Lung microvascular endothelial cell (primary cell): ENCODE measurements at places on chromosomes 2 and 18. TPM values are rescaled to one million over a fixed set of nuclear protein-coding genes. Genes with fewer than 3 reads are reported as not detected.

DNA sequence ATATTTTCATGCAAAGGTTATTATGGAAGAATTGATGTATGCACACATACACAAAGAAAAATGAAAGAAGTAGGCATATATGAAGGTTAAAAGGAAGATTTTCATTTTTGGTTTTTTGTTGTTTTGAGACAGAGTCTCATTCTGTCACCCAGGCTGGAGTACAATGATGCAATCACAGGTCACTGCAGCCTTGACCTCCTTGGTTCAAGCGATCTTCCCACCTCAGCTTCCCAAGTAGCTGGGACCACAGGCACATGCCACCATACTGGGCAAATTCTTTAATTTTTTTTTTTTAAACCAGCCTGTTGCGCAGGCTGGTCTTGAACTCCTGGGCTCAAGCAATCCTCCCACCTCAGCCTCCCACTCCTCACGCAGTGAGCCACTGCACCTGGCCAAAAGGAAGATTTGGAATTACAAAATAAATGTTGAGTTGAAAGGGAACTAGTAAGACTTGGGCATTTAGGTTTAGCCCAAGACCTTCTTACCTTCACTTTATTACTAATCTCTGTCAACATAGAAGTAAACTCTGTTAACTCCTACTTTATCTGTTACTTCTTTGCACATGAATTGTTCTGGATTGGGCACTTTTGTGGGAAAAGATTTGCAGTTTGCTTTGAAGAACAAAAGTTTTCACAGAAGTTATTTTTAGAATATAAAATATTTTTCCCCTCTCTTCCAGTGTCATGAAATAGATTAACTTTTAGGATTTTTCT lies 31.7 kb upstream of the NBEAL1 start:
- no peak for DNase-seq

GRCh38 chr2:49770919-49771318 lies 616.6 kb upstream of the FSHR start:
- no peak for DNase-seq

DNA sequence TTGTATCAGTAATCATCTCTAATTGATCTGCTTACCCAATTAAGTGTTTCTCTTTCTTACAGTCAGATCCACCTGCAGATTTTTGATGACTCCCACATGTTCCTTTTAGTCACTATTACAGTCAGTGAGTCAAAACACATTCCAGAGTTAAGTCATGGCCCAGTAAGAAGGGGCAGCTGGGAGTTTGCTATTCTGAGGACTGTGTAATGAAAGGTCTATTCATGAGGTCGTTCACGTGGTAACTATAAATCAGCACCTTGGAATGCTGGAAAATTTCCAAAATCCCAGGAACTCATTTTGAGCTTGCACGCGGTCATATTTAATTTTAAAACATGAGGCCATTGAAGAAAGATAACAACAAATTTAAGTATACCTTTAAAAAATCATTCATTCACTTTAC lies 252.5 kb downstream of the XIRP2 start:
- DNase-seq: peak; percentile 2

DNA sequence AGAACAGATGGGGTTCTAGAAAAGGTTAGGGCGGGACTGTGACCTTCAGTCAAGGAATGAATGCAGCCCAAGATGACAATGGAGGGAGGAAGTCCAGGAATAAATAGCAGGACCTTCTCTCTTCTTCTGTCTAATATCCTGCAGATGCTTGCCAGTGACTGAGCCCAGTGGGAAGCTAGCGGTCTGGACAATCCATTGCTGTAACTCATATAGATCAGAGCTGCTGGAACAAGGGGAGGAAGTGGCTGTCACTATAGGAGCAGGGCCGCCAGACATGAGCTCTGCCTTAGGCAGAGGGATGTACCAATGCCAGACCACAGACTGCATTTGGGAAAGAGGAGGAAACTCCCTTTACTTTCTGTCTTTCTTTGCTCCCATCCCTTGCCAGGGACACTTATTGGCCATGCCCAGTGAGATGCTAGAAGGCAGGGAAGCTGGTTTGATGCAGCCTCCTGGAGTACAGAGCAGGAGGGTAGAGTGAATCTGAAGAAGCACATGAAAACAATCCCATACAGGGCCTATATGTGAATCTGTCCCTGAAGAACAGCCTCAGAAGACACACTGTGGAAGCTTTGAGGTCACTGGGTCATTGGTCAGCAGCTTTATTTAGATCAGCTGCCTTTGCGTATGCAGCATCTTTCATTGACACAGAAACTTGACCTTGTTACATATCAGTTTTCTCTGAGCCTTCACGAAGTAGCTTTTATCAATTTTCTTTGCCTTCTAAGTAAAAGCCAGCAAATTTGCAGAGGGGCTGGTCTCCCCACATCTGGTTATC lies 65.4 kb downstream of the CCDC85A start:
- no peak for DNase-seq

DNA sequence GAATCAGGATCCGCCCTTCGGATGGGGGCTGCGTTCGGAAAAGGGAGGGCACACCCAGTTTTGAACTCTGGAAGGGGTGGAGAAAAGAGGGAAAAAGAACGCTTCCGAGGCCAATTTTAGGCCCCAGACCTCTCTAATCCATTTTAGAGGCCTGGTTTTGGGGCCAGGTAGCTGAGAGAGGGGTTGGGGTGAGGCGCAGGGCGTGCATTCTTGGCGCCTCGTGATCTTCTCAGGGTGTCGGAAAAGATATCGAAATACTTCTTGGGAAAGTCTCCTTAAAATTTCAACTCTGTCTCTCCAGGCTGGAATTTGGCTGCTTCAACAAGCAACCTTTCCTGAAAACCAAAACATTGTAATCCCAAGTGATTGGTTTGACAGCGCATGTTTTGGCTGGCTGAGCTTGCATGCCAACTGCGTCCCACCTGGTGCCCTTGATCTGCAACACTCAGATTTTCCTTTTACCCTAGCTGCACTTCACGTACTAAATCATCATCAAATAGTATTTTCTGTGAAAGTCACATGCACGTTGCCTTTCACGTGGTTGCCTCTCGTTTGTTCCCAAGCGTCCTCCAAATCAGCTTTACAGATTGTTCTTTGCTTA lies 864 bp upstream of the XPO1 start:
- DNase-seq: peak; percentile 42

- no peak for DNase-seq
Measured at GRCh38 chr2:219125225-219125885, 35.3 kb downstream of the NHEJ1 start.

Gene SERPINB3
- not detected in 2 replicates for total RNA-seq

DNA sequence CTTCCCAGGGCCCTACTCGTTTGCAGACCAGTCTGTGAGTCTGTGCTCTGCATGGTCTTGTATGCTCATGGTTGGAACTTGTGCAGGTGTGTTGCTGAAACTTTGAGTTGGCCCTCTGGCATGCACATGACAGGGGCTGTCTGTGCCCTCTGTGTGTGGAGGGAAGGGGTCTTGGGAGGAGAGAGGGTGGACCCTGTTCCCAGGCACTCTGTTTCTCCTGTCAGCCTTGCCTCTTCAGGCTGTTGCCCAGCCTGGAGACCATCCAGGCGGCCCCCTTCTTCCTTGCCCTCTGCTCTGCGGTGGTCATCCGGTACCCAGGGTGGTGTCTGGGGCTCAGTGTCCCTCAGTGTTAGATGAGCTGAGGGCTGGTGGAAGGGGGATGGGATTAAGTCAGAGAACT lies 39.5 kb downstream of the TET3 start:
- DNase-seq: no peak

- no peak for DNase-seq
Measured at GRCh38 chr2:2839393-2839781, 508.3 kb upstream of the MYT1L start.

GRCh38 chr2:16459606-16460005 lies 206.0 kb downstream of the CYRIA start:
- no peak for DNase-seq

DNA sequence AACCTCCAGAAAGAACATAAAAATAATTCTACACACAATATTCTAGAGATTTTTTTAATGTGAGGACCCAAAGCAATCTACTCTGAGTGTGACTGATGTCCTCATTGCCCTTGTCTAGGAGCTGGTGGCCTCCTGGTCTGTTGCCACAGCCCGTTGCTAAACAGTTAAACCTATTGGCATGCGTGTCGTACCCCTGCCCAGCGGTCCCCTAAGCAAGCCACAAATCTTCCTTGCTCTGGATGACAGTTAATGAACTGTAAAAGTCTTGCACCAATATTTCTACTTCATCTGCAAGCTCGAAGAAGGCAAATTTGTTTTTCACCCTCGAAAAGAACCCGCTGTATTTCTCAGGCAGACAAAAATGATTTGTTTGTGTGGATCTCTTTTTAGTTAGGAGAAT lies 489.1 kb upstream of the MEX3C start:
- DNase-seq: no peak

GRCh38 chr2:216633616-216634369 lies 573 bp downstream of the IGFBP2 start:
- DNase-seq: peak; percentile 26

DNA sequence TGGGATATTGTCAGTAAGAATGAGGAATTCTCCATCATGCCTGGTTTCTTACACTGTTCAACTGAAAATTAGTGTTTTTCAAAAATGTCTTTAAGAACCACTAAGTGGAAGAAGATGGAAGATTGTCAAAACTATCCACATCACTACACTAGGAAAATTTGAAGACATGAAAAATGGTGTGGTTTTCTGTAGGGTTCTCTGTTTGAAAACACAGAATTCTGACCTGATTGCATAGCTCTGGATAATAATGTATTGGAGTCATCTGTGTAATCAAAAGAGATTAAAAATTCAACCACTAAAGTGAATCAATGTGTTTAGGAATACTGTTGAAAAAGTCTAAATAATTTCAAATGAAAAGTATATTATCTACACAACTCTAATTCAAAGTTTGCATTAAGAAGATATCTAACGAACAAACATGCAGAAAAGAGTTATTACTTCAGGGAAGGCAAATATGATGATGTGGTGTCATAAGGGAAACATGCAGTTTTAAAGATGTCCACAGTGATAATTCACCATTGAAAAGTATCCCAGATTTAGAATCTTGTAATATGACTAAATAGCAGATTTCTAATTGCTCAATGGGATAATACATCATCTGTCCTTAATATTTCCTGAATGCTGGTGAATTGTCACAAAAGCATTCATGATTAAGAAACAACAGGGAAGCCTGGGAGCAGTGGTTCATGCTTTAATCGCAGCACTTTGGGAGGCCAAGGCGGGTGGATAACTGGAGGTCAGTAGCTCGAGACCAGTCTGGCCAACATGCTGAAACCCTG lies 116.9 kb downstream of the ERBB4 start:
- no peak for DNase-seq

Gene CGREF1
- 1.7 and 2.0 TPM in 2 replicates for total RNA-seq

GRCh38 chr18:55228191-55228590 lies 268.9 kb upstream of the CCDC68 start:
- peak; percentile 66 for DNase-seq

Gene POLE4
- total RNA-seq: 20.0 and 30.0 TPM in 2 replicates

- DNase-seq: peak; percentile 8
Measured at GRCh38 chr2:36918307-36918706, 48.0 kb downstream of the STRN start.

Gene CCDC93
- 13.7 and 19.0 TPM in 2 replicates for total RNA-seq

- no peak for DNase-seq
Measured at GRCh38 chr2:148876202-148876594, 1.2 kb downstream of the KIF5C start.

DNA sequence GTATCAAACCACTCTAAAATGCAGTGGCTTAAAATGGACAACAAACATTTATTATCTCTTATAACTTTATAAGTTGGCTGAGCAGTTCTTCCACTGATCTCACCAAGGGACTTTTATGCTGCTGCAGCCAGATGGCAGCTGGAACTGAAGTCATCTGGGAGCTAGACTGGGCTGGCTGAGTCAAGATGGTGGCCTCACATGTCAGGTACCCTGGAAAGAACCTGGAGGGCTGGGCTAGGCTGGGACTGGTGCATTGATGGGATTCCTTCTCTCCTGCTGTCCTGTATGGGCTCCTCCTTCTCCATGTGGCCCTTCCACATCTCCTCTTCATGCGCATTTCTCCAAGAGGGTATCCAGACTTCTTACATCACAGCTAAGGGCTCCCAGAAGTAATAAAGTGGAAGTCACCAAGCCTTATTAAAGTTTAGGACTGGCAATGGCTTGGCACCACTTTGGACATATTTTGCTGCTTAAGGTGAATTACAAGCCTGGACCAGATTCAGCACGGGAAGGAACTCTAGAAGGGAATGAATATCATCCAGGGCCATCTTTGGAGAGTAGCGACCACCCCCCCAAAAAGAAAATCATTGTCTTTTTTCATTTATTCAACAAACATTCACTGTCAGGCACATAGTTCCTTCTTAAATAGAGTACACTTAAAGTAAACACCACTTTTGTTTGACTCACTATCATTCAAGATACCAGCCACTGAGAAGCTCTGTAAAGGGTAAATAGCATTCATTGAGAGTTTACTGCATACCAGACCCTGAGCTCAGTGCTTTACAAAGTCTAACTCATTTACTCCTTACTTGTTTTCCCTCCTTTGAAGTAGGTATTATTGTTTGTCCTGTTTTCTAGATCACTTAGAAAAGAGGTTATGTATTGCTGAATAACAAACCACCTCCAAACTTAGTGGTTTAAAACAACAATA lies 138.0 kb downstream of the ZFP36L2 start:
- no peak for DNase-seq

DNA sequence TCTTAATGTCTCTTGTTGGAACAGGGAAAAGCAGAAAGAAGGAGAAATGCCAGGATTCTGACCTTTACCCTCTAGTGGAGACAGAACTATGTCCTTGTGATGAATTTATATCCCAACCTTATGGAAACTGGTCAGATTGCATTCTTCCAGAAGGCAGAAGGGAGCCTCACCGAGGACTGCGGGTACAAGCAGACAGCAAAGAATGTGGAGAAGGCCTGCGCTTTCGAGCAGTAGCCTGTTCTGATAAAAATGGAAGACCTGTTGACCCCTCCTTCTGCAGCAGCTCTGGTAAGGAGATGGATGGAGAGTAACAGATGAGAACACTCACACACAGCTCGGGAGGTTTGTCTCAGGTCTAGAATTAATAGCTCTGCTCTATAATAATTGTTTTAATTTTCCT lies 552.7 kb upstream of the HNMT start:
- DNase-seq: no peak

Gene TMEM169
- total RNA-seq: under 0.01 and 0.40 TPM in 2 replicates

- no peak for DNase-seq
Measured at GRCh38 chr2:18073601-18074000, 195.1 kb downstream of the KCNS3 start.

- DNase-seq: no peak
Measured at GRCh38 chr18:66647671-66648070, 43.8 kb upstream of the CDH19 start.

DNA sequence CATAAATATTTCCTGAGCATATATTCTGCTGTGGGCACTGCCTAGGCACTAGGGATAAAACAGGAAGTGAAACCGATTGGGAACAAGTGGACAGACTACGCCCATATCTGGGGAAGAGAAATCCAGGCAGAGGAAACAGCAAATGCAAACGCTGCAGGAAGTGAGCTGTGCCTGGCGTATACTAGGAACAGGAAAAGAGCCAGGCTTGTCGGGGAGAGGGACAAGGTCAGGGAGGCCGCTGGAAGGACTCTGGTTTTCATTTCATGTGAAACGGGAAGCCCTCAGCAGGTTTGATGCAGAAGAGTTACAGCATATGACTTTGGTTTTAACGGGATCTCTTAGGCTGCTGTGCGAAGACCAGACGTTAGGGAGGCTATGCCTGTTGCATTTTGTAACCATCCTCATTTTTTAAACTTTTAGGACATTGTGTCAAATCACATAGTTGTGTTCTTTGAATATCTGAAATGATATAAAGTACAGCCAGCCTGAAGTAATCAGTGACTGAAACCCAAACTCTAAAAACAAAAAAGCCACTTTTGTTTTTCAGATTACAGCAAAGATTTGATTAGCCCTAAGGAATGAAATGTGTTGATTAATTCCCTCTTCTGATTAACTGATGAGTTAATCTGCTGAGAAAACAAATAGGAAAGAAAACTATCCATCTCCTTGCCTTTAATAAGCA lies 110.2 kb upstream of the PIEZO2 start:
- DNase-seq: peak; percentile 53
